ENCODE measurements at places on chromosomes 1 and 21.

DNA sequence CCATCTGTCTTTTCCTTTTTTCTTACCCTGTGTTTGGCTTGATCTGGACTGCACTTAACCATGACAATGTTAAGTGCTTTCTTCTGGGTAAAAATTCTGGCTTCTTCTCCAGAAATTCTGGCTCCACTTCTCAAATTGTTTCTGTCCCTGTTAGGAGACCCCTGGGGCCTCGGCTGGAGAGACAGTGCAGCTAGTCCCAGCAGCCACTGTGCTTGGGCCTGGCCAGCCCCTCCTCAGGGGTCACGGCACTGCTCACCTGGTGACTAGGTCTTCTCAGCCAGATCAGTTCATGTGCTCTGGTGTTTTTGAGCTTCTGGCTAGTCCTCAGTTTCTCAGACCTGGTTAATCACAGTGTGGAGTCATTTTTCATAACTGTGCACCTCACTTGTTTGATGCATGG lies 72.4 kb downstream of the ADARB1 start:
- no peak for DNase-seq

GRCh38 chr1:89598450-89599331 lies 34.2 kb upstream of the LRRC8C start:
- DNase-seq: peak; percentile 71

DNA sequence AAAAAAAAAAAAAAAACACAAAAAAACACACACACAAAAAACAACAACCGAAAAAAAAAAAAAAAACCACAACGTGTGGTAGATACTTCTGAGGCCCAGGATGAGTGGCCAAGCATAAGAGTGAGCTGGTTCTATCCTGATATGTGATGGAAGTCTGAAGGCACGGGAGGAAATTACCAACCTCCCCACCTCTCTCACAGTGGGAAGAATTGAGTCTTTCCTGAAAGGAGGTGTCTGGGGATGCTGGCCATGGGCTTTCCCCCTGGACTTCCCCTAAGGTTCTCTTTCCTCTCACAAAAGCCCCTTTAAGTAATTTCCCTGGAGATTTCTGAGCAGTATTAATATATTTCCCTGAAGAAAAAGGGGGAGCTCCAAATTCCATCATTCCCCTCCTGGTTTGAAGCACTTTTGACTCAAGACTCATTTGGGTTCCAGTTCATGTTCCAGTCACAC lies 5.2 kb downstream of the TMCC2 start:
- DNase-seq: no peak

- no peak for DNase-seq
Measured at GRCh38 chr1:154884869-154885701, 15.0 kb upstream of the KCNN3 start.

DNA sequence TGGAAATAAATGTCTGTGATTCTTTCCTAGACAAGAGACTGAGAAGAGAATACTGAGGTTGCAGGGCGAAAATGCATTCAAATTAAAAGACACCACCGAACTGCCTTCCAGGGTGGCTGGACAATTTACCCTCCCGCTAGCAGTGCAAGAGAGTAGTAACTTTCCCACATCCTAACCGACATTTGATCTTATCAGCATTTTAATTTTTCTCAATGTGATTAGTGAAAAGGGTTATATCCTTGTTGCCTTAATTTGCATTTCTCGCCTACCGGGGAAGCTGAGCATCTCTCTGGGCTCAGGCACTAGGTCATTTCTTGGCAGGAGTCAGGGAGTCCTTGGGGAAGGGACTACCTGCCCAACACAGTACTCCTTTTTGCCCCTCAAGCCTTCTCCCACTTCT lies 2.8 kb downstream of the TNFRSF8 start:
- DNase-seq: no peak

DNA sequence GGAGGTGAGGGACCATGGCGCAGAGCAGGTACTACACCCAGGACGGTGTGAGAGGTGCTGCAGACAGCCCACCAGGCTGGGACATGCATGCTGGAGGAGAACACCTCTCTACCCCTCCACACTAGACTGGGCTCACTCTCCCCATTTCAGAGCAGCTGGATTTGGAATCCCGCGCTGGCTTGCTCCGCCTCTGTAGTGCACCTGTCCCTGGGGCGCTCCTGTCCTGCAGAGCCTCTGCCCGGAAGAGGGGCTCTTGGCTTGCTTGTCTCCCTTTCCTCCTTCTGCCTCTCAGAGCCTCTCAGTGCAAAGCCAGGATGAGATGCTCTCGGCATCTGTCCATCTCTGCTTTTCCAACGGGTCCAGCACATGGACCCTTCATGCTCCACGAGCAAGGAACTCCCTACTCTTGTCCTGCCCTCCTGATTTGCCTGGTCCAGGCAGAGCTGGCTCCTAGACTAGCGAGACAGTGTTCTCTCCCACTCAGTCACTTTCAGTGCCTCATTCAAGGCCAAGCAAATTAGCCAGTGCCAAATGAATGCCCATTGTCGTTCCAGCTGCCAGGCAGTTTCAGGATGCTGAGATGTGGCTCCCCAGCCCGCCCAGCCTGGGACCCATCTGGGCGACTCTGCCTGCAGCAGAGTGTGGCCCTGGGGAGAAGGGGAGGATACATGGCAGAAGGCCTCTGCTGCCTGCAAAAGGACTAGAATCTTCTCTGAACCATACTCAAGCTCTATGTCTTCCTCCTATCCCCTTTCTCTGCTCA lies 33.7 kb downstream of the CDCA8 start:
- DNase-seq: no peak

- no peak for DNase-seq
Measured at GRCh38 chr1:189563784-189564183, 913.9 kb downstream of the BRINP3 start.
